Astrocyte of the cerebellum (primary cell): ENCODE measurements at places on chromosomes 7 and 10.

- DNase-seq, result no peak
Measured at GRCh38 chr7:134686786-134687185, 40.1 kb downstream of the BPGM start.

- DNase-seq, result peak; percentile 15
Measured at GRCh38 chr10:115092555-115093285, 445 bp upstream of the ATRNL1 start.

- peak; percentile 13 for DNase-seq
Measured at GRCh38 chr7:88789480-88790064, 6.0 kb downstream of the TEX47 start.

DNA sequence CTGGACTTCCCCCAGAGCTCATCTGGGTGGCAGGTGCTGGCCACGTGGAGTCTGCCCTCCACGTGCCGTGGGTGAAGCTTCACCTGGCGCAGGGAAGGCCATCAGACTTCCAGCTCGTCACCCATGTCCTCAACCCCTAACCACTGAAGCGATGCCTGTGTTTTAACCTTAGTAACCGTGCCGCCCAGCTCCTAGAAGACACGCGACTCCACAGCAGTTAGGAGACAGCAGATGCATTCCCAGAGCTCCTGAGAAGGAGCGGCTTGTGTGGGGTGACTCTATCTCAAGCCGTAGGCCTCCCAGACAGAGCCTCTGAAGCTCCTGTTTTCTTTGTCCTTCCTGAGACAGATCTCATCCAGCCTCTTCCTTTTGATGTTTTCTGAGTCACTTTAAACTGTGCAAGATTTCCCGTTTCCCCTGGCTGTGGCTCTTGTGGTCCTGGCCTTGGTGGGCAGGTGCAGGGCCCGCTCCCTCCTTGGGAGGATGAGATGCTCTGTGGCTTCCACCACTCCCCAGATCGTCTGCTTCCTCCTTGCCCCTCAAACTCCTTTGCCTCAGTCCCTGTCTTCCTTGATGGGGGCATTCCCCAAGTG is 41.4 kb upstream of the AP5Z1 start:
- DNase-seq, result no peak

DNA sequence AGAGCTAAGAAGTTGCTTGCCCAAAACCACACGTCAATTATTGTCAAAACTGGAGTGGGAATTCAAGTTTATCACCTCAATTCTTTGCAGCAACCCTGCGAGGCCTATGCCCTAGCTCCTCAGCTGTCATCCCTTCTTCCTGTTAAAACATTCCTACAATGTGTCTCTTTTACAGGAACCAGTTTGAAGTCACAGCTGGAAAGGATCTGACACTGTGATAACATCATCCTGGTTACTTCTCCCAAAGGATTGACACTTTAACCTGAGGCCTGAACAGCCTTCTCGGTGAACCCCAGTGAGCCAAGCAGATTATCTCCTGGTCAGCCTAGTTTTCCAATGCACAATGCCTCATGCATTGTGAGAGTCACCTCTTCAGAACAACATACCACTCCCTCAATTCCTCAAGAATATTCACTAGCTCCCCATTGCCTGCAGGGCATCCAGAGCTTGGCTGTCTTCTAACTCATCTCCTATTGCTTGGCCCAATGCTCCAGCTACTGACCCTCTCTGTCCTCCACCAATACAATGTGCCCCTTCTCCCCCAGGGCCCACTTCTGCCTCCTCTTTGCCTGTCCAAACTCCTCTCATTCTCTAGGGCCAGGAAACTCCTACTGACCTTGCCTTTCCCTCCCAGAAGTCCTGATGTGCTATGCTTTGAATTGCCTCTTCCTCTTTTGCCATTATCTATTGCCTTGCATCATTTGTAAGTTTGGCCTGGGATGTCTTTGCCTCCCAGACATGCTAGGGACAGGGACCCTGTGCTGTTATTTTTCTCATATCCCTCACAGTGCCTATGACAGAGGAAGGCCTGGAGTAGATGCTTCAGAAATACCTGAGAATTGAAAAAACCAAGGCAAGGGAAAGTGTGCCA is 10.4 kb upstream of the DLG5 start:
- DNase-seq, result no peak

- no peak for DNase-seq
Measured at GRCh38 chr7:27117887-27118491, 12.6 kb downstream of the HOXA4 start.

- DNase-seq, result no peak
Measured at GRCh38 chr7:116380025-116380424, 119.5 kb upstream of the CAV2 start.

GRCh38 chr7:84076219-84076618 is 118.4 kb downstream of the SEMA3A start:
- DNase-seq, result no peak

GRCh38 chr7:156944876-156945275 is 4.6 kb upstream of the NOM1 start:
- DNase-seq, result no peak
